ENCODE measurements at places on chromosomes 3 and 15.

GRCh38 chr3:84692261-84692660, 266.5 kb upstream of the CADM2 start:
- no peak for DNase-seq

DNA sequence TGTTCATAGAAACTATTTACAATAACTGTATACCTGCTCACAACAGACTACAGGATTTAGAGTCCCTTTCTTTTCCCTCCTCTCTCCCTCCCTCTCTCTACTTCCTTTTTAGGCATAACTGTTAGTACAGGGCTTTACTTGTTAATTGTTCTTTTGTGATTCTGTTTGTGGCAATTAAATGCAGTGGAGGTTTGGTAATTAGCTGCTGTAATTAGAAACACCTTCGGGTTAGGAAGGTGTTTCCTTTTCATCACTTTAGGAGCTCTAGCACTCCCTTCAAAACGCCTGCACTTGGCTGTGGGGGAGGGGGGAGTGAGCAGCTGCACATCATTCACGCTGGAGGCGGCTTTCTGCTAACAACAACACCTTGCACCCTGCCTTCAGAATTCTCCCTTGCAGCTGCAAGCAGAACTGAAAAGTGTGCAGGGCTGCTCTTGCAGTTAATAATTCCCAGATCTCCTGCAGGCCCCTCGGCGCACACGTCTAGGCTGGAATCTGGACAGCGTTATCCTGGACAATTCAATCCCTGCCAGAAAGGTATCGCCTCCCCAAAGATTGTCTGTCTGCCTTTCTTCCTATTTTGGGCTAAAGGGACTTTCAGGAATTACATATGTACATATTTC, 242.6 kb upstream of the RGMA start:
- no peak for DNase-seq

DNA sequence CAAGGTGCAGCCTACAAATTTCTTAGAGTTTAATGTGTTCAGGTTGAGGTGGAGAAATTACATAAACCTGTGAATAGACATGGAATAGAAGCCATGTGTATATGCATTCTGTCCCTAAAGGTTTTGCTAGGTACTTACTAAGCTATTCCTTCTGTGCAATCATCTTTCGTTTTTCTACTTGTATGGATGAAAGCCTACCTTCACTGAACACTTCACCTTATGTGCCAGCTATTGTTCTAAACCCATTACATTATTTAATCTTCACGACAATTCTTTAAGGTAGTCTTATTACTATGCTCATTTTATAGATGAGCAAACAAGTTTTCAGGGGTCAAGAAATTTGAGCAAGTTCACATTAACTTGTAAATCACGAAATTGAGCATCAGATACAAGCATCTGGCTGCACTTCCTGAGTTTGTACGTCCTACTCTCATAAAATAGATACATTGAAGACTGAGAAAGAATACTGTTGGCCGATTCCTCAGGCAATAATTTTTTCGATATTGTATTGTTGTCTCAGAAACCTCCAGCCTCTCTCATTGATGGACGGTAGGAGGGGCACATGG, 635 bp upstream of the RCN2 start:
- no peak for DNase-seq

DNA sequence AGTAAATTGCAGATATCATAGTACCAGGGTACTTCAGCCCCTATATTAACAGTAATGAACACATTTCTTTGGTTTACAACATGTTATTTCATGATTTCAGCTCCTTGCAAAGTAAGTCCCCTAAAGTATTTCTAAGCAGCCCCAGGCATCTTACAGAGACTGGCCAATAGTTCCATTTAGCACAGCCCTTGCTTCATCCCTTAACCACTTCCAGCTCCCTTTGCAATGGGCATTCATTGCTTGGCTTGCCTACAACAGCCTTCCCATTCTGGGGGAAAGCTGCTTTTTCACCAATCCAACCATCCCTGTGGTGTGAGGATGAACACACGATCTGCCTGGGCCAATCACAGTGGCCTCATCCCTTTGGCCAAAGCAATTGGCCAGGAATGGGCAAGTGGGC, 67.2 kb upstream of the XCR1 start:
- no peak for DNase-seq

Data from stimulated activated CD8-positive, alpha-beta memory T cell treated with anti-CD3 and anti-CD28 coated beads, Interleukin-12 subunit alpha, Interleukin-12 subunit beta, amount 100 ng/mL, for 1 hour (primary cell).